ENCODE measurements at places on chromosomes 2 and 18. TPM values are rescaled to one million over a fixed set of nuclear protein-coding genes. Genes with fewer than 3 reads are reported as not detected.

RESP18 gene
- not detected for total RNA-seq

SIX2 gene
- total RNA-seq: 0.53 TPM

CD28 gene
- not detected for total RNA-seq

OSBPL6 gene
- total RNA-seq: 3.0 TPM

FAM228A gene
- 0.24 TPM for total RNA-seq

TSGA10 gene
- 8.8 TPM for total RNA-seq

MAL gene
- total RNA-seq: 1.4 TPM

POTEI gene
- 1.9 TPM for total RNA-seq

ZNF519 gene
- total RNA-seq: 4.3 TPM

MGAT5 gene
- 30.2 TPM for total RNA-seq

BUB1 gene
- 9.4 TPM for total RNA-seq

ZDBF2 gene
- total RNA-seq: 14.0 TPM

CROCC2 gene
- 0.10 TPM for total RNA-seq

PPP4R1 gene
- total RNA-seq: 93.6 TPM

SRD5A2 gene
- 0.52 TPM for total RNA-seq

FLACC1 gene
- total RNA-seq: 0.80 TPM

CABYR gene
- 5.3 TPM for total RNA-seq

POTEC gene
- not detected for total RNA-seq

SERPINB5 gene
- 0.23 TPM for total RNA-seq

TGFA gene
- 5.6 TPM for total RNA-seq

GKN1 gene
- 0.53 TPM for total RNA-seq

TRIM43 gene
- total RNA-seq: not detected

OTOS gene
- total RNA-seq: 0.50 TPM

CTLA4 gene
- total RNA-seq: not detected
